ENCODE measurements at places on chromosomes 12 and 14.

GRCh38 chr14:104223101-104224041, 85.0 kb downstream of the KIF26A start:
- no peak for DNase-seq

DNA sequence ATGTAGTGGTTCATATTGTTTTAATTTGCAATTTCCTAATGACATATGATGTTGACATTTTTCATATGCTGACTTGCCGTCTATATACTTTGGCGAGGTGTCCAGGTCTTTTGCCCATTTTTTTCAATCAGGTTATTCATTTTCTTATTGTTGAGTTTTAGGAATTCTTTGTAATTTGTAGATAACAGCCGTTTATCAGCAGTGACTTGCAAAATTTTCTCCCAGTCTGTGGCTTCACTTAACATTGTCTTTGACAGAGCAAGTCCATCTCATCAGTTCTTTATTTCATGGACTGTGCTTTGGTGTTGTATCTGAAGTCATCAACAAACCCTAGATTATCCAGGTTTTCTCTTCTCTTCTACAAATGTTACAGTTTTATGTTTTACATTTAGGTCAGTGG, 12.6 kb upstream of the KLHDC2 start:
- DNase-seq: no peak

DNA sequence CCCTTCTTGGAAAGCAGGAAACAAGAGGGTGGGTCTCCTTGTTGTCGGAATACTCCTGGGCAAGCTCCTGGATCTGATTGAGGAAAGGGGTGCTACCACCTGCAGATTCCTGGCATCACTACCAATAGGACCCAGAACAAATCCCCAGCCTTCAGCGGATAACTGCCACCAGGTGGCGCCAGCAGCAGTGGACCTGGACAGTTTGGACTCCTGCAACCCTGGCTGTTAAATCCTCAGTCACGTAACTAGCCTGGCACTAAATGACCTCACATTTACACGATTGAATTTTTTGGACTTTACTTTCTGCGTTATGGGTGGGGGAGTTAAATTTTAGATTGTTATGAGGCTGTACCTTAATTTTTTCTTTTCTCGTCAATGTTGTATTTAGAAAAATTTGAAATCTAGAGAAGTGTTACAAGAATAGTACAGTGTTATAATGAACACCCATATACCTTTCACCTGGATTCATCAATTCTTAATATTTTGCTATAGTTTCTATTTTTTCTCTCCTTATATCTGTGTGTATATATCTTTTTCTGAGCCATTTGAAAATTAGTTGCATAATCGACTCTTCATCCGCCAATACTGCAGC, 95.6 kb downstream of the GAS2L3 start:
- DNase-seq: no peak

DNA sequence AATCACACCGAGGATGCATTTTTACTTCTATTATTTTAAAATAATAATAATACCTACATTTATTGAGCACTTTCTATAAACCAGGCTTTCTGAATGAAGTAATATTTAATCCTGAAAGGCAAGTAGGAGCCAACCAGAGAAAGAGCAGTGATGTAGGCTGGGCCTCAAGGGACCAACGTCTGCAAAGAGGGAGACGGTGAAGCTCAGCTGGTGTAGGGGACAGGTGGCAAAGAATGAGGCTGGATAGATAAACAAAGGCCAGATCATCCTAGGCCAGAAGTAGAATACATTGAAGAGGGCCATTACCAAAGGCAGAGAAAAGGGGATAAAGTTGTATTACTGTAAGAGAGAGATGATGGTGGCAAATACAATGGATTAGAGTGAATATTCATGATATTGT, 810 bp upstream of the TMBIM4 start:
- DNase-seq: no peak

- DNase-seq: no peak
These were observed 189.7 kb downstream of the ETV6 start for GRCh38 chr12:11839091-11839641.
